ENCODE measurements at places on chromosomes 1 and 21.

DNA sequence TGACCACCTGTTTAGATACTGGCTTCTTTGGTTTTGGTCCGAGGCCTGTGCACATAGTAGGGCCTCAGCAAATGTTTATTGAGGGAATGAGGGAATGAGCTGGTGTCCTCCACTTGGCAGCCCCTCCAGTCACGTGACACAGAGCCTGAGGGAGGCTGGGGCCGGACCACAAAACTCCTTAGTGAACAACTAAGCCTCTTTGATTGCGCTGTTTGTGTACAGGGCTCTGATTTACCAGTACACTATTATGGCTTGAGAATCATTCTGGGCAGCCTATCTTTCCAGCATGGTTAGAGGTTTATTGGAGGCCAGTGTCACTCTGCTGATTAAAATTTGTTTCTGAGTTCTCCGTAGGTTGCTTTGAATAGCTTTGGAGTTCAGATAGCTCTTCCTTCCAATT lies 10.2 kb upstream of the LRRN2 start:
- DNase-seq = no peak

- no peak for DNase-seq
Measured at GRCh38 chr1:39359028-39359570, 132.3 kb upstream of the BMP8A start.

GRCh38 chr1:12416101-12416500 lies 186.3 kb downstream of the VPS13D start:
- DNase-seq = no peak

- DNase-seq = no peak
Measured at GRCh38 chr1:176605176-176605575, 142.2 kb downstream of the PAPPA2 start.

DNA sequence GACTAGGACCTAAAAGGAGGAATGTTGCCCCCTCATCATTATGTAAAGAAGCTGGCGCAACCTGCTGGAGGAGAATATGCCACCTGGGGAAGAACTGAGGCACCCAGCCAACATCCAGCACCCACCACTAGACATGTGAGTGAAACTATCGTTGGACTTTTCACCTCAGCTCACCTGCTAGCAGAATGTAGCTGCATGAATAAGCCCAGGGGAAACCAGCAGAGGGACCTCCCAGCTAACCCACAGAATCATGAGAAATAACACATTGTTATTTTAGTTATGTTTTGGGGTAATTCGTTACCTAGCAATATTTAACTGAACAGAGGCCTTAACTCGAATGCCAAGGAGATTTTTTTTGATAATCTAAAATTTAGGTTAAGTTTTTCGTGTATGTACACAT lies 542.5 kb upstream of the DAB1 start:
- DNase-seq = no peak

DNA sequence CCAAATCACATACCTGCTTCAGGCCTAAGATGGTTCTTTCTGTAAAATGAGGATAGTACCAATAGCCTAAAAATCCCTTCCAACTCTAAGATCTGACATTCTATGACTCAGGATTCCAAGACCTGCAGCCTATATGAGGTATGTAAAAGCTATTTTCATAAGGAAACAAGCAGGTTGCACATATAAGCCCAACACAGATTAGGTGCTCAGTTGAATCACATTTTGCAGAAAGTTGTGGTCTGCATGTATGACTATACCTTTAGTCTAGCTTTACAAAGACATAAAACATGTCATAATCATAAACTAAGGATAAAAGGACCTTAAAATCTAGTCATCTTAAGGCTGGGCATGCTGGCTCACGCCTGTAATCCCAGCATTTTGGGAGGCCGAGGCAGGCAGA lies 7.3 kb downstream of the KTI12 start:
- no peak for DNase-seq

DNA sequence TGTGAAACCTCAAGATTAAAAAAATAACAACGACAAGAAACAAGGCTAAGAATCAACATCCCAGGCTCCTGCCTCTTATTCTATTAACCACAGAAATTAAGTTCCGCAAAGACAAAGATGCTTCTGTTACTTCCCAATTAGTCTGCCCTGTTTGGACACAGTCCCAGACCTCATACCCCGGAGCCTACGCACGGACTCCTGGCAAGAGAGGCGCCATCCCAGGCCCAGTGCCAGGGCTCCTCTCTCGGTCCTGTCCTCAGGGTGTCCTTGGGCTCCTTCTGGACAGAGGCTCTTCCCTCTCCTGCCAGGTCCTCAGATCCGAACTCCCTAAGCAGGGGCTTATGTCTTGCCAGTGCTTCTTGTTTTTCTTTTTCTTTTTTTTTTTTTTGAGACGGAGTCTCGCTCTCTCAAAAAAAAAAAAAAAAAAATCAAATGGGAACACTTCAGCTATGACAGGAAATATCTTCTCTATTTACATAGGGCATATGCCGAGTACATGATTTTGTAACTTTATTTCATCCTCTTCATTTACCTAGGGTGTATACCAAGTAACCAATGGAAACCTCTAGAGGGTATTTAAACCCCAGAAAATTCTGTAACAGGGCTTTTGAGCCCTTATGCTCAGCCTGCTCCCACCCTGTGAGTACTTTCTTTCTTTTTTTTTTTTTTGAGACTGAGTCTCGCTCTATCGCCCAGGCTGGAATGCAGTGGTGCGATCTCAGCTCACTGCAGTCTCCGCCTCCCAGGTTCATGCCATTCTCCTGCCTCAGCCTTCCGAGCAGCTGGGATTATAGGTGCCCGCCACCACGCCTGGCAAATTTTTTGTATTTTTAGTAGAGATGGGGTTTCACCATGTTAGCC lies 11.7 kb upstream of the ENO1 start:
- no peak for DNase-seq

GRCh38 chr1:18429654-18430053 lies 51.1 kb upstream of the KLHDC7A start:
- DNase-seq = no peak

Data from NAMALWA (cell line).